ENCODE measurements at places on chromosomes 4 and X.

- DNase-seq, result no peak
- no peaks in the 10 kb centered on the region for H3K4me1 ChIP-seq
- H3K36me3 ChIP-seq, result no peaks in the 10 kb centered on the region
- no peak overlapping the region for H3K4me3 ChIP-seq
- H3K27ac ChIP-seq, result no peak overlapping the region
- no peaks in the 10 kb centered on the region for H3K27me3 ChIP-seq
Measured at GRCh38 chrX:44022964-44023363, 49.8 kb upstream of the NDP start.

GRCh38 chrX:15931362-15931761 lies 76.7 kb upstream of the AP1S2 start:
- H3K27me3 ChIP-seq, result no peaks in the 10 kb centered on the region
- H3K4me1 ChIP-seq, result no peaks in the 10 kb centered on the region
- no peaks in the 10 kb centered on the region for H3K36me3 ChIP-seq
- H3K4me3 ChIP-seq, result no peak overlapping the region

DNA sequence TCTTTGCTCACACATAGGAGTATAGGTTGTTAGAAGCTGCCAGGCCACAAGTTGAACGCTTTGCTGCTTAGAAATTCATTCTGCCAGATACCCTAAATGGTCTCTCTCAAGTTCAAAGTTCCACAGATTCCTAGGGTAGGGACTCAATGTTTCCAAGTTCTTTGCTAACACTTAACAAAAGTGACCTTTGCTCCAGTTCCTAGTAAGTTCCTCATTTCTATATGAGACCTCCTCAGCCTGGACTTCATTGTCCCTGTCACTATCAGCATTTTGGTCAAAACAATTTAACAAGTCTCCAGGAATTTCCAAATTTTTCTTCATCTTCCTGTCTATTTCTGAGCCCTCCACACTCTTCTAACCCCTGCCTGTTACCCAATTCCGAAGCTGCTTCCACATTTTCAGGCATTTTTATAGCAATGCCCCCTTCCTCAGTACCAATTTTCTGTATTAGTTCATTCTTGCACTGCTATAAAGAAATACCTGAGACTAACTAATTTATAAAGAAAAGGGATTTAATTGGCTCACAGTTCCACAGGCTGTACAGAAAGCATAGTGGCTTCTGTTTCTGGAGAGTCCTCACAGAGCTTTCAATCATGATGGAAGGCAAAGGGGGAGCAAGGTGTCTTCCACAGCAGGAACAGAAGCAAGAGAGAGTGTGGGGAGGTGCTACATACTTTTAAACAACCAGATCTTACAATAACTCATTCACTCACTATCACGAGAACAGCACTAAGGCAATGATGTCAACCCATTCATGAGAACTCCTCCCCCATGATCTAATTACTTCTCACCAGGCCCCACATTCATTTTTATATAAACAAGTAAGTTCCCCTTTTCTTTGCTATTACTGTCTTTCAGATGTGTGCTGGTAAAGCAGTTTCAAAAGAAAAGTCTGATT lies 11.5 kb upstream of the TLR1 start:
- H3K36me3 ChIP-seq, result no peaks in the 10 kb centered on the region
- no peaks in the 10 kb centered on the region for H3K27me3 ChIP-seq
- no peak overlapping the region for H3K27ac ChIP-seq
- H3K4me1 ChIP-seq, result no peaks in the 10 kb centered on the region
- DNase-seq, result no peak

DNA sequence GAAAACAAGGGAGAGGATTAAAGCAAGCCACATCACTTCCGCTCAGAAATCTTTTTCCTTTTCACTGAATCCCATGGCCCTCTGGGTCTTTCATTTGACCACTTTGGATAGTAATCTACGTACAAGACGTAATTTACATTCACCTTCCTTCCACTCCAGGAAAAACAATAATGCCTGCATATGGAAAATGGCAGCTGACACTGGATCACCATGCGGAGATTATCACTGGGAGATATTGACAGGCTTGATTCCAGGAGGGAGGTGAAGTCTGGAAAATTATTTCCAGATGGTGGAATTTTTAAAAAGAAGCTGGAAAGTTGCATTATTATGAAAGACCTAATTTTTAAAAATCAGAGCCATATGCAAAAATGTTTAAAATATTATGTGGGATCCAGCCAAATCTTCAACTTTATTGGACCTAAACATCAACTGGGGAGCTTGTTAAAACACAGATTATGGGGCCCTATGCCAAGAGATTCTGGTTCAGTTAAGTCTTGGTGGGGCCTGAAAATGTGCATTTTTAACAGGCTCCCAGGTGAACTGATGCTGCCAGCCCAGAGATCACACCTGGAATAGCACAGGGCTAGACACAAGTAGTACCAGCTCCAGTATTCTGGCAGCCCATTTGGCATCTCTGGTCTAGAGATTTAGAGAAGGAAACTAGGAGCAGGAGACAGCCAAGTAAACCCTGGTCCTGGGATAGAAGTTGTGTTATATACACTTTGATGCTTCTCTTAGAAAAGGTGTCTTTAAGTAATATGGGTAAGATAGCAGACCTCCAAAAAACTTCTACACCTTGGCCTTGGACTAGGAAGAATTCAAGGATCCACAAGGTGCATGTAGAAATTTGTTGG lies 290.3 kb upstream of the LDB2 start:
- H3K4me1 ChIP-seq, result no peaks in the 10 kb centered on the region
- DNase-seq, result no peak
- no peaks in the 10 kb centered on the region for H3K27me3 ChIP-seq
- no peaks in the 10 kb centered on the region for H3K36me3 ChIP-seq

- H3K36me3 ChIP-seq, result no peaks in the 10 kb centered on the region
- no peaks in the 10 kb centered on the region for H3K27me3 ChIP-seq
- H3K27ac ChIP-seq, result no peak overlapping the region
- no peaks in the 10 kb centered on the region for H3K4me1 ChIP-seq
Measured at GRCh38 chrX:1883772-1884171, 268.9 kb downstream of the ASMT start.

DNA sequence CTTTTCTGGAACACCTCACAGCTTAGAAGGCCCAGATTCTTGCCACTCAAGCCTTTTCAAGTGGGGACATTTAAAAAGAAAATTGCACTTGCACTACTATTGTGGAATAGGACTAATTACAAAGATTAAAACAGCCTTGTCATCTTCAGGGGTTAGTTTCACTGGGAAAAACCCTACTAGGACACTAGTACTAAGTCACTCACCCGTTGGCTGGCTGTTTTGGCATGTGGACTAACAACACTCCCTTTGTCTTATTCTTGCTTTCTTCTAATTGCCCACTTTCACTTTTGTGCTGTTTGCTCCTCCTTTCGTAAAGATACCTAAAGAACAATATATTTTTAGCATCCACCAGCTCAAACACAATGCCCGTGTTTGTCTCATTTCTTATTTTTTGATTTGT lies 200.9 kb upstream of the MID1 start:
- no peak for DNase-seq
- H3K4me1 ChIP-seq, result no peaks in the 10 kb centered on the region
- no peak overlapping the region for H3K27ac ChIP-seq
- H3K27me3 ChIP-seq, result no peaks in the 10 kb centered on the region

DNA sequence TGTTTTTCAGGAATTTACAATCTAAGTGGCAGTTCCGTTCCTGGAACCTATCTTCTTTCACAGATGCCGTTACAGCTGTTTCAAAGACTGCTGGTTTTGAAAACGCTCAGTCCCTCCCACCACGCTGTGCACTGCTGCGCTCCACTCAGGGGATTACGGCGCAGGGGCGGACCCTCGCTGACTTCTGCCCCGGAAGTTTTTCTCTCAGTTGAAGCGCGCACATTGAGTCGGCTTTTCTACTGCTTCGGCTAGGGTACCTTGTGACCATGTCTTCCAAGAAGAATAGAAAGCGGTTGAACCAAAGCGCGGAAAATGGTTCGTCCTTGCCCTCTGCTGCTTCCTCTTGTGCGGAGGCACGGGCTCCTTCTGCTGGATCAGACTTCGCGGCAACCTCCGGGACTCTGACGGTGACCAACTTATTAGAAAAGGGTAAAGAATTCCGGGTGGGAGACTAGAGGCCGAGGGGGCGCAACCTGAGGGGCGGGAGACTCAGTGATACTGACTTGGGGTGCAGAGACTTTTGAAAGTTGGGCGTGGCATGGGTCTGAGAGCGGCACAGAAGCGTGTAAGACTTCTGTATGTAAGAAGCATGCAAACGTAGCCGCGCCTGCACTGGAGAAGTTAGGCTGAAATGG lies 597 bp upstream of the NUDT6 start:
- H3K4me1 ChIP-seq, result no peaks in the 10 kb centered on the region
- H3K36me3 ChIP-seq, result peaks cover 3% of the 10 kb centered on the region
- peak; percentile 88 for DNase-seq

- no peaks in the 10 kb centered on the region for H3K36me3 ChIP-seq
- H3K4me3 ChIP-seq, result no peak overlapping the region
- no peaks in the 10 kb centered on the region for H3K4me1 ChIP-seq
- no peak for DNase-seq
- no peaks in the 10 kb centered on the region for H3K27me3 ChIP-seq
Measured at GRCh38 chrX:15908603-15909290, 54.1 kb upstream of the AP1S2 start.

- DNase-seq, result no peak
- H3K27me3 ChIP-seq, result no peaks in the 10 kb centered on the region
- H3K36me3 ChIP-seq, result no peaks in the 10 kb centered on the region
- H3K4me3 ChIP-seq, result no peak overlapping the region
Measured at GRCh38 chr4:155603360-155603891, 63.2 kb upstream of the GUCY1A1 start.

- H3K36me3 ChIP-seq, result peaks cover 13% of the 10 kb centered on the region
- H3K27ac ChIP-seq, result no peak overlapping the region
- no peaks in the 10 kb centered on the region for H3K27me3 ChIP-seq
- H3K4me3 ChIP-seq, result no peak overlapping the region
Measured at GRCh38 chr4:153322791-153323190, 21.7 kb upstream of the MND1 start.

GRCh38 chr4:98568941-98569663 lies 89.3 kb downstream of the TSPAN5 start:
- H3K27me3 ChIP-seq, result no peaks in the 10 kb centered on the region
- DNase-seq, result no peak
- H3K4me1 ChIP-seq, result peaks cover 6% of the 10 kb centered on the region
- H3K4me3 ChIP-seq, result no peak overlapping the region

GRCh38 chr4:26713563-26714151 lies 129.8 kb downstream of the TBC1D19 start:
- H3K4me1 ChIP-seq, result no peaks in the 10 kb centered on the region
- H3K27me3 ChIP-seq, result no peaks in the 10 kb centered on the region
- H3K4me3 ChIP-seq, result no peak overlapping the region
- H3K27ac ChIP-seq, result no peak overlapping the region
- no peaks in the 10 kb centered on the region for H3K36me3 ChIP-seq
- DNase-seq, result no peak

GRCh38 chrX:9576059-9576458 lies 111.2 kb downstream of the TBL1X start:
- H3K4me3 ChIP-seq, result no peak overlapping the region
- H3K36me3 ChIP-seq, result no peaks in the 10 kb centered on the region
- H3K4me1 ChIP-seq, result no peaks in the 10 kb centered on the region
- no peaks in the 10 kb centered on the region for H3K27me3 ChIP-seq
- DNase-seq, result no peak

GRCh38 chr4:150381609-150382008 lies 200.3 kb upstream of the MAB21L2 start:
- H3K27ac ChIP-seq, result no peak overlapping the region
- no peaks in the 10 kb centered on the region for H3K27me3 ChIP-seq
- no peaks in the 10 kb centered on the region for H3K36me3 ChIP-seq
- no peak for DNase-seq
- H3K4me1 ChIP-seq, result no peaks in the 10 kb centered on the region

DNA sequence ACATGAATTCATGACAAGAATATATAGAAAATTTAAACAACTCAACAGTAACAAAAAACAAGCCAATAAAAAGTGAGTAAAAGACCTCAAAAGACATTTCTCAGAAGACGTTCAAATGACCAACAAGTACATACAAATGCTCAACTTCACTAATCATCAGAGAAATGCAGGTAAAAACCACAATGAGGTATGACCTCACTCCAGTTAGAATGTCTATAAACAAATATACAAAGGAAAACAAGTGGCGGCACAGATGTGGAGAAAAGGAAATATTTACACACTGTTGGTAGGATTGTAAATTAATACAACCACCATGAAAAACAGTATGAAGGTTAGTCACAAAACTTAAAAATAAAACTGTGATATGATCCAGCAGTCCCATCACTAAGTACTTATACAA lies 1033.1 kb downstream of the RAPGEF2 start:
- H3K36me3 ChIP-seq, result no peaks in the 10 kb centered on the region
- H3K27me3 ChIP-seq, result no peaks in the 10 kb centered on the region
- DNase-seq, result no peak
- H3K4me1 ChIP-seq, result no peaks in the 10 kb centered on the region
- H3K4me3 ChIP-seq, result no peak overlapping the region

- no peak overlapping the region for H3K27ac ChIP-seq
- no peak for DNase-seq
- peaks cover 6% of the 10 kb centered on the region for H3K36me3 ChIP-seq
Measured at GRCh38 chr4:67436742-67437141, 108.6 kb downstream of the CENPC start.

- no peaks in the 10 kb centered on the region for H3K27me3 ChIP-seq
- DNase-seq, result no peak
- no peak overlapping the region for H3K4me3 ChIP-seq
- no peaks in the 10 kb centered on the region for H3K4me1 ChIP-seq
- H3K36me3 ChIP-seq, result no peaks in the 10 kb centered on the region
- H3K27ac ChIP-seq, result no peak overlapping the region
Measured at GRCh38 chr4:71296945-71297344, 41.9 kb upstream of the SLC4A4 start.

- H3K36me3 ChIP-seq, result no peaks in the 10 kb centered on the region
- H3K27ac ChIP-seq, result no peak overlapping the region
- no peaks in the 10 kb centered on the region for H3K27me3 ChIP-seq
- no peak for DNase-seq
- H3K4me3 ChIP-seq, result no peak overlapping the region
Measured at GRCh38 chr4:184939978-184940377, 78.3 kb upstream of the HELT start.

DNA sequence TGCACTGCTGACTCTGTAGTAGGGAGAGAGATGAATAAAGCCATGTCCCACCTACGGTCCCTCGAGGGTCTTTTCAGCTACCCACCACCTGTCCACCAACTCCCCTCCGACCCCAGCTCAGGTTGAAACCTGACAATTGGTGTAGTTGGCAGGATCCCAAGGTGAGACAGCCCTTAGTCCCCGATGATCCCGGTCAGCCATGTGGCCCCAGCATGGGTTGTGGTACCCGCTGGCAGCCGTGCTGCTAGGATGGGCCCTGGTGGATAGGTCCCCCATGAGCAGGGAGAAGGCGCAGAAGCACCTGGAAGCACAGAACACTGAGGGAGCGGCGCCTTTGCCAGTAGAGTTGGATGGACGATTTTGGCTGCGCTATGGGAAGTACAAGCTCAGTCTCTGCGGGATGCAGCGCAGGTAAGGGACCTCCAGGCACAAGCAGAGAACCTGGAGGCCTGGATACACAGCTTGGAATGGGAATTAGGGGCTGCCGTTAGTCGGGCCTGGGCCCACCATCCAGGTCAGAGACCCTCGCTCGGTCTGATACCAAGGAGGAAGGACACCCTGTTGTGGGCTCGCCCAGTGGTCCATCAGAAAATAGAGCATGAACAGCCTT lies 694.6 kb upstream of the AGA start:
- H3K36me3 ChIP-seq, result no peaks in the 10 kb centered on the region
- H3K4me3 ChIP-seq, result no peak overlapping the region
- H3K27ac ChIP-seq, result no peak overlapping the region
- DNase-seq, result no peak

Data from tibial artery (tissue), 4 donors.